H9 (cell line): ENCODE measurements at places on chromosomes 5 and 9.

- H3K27me3 ChIP-seq: no peaks in the 10 kb centered on the region
- H3K4me1 ChIP-seq: no peaks in the 10 kb centered on the region
- H3K27ac ChIP-seq: no peak overlapping the region
- no peak for DNase-seq
- peak overlapping the region; percentile 76 for H3K4me3 ChIP-seq
- H3K36me3 ChIP-seq: no peaks in the 10 kb centered on the region
Observed at GRCh38 chr9:12776513-12777055, 1.8 kb downstream of the LURAP1L start.

DNA sequence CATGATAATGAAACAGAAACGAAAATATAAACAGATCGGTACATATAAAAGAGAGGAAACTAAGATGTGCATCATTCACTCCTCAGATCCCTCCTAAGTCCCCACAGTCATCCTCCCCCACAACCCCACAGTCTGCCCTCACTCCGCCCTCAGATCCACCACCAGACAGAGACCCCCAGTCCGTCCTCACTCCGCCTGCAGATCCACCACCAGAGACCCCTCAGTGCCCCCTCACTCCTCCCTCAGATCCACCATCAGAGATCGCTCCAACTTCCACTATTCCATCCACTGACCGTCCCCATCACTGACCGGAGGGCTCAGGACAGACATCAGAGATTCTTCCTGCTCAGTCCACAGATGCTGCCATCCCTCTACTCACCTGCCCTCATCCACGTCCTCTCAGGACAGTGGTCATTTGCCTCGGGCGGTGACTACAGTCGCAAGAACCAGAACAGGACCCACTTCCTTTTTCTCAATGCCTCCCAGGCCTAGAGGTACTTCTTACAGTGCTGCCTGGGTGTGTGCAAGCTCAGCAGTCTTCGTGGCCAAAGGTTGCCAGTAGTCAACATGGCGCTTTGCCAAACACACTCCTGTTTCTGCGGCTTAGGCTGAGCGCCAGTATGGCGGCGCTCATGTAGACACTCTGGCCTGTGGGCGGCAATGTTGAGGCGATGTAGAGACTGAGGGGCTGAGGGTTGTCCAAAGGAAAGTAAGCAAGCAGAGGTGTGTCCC, 8.3 kb upstream of the SPATA31C1 start:
- no peak overlapping the region for H3K27ac ChIP-seq
- H3K4me1 ChIP-seq: no peaks in the 10 kb centered on the region
- H3K4me3 ChIP-seq: no peak overlapping the region; the same call in 1 of the 2 replicates
- no peaks in the 10 kb centered on the region for H3K36me3 ChIP-seq

DNA sequence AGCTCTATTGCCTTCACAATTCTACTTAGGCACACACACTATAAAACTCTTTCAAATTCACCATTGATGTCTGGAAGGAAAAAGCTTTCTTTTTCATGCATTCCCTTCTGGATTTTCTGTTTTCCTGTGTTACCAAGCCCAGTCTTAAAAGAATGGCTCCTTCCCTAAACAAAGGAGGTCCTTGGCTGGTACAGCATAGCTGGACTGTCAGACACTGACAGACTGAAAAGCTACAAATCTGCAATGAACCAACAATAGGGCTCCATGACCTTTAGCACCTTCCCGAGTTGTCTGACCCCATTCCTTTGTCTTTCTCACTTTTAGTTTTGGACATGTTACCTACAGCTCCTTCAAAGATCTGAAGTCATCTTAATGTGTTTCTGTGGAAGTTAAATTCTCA, 382.5 kb downstream of the TMEM161B start:
- H3K4me1 ChIP-seq: no peaks in the 10 kb centered on the region
- no peak overlapping the region for H3K4me3 ChIP-seq
- no peak overlapping the region for H3K27ac ChIP-seq

DNA sequence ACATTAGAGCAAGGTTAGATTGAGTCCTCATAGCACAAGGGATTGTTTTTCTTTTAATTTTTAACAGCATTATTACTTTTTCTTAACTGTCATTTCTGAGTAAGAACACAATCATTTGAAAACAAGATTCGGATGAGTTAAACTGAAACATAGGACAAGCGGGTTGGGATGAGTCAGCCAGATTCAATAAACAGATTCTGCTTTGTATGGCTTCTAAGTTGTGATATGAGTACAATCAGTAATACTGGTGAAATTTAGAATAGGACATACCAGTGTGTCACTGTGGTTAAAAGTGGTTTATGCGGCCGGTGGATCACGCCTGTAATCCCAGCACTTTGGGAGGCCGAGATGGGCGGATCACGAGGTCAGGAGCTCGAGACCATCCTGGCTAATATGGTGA, 364.3 kb upstream of the CDH10 start:
- no peak overlapping the region for H3K27ac ChIP-seq
- no peaks in the 10 kb centered on the region for H3K27me3 ChIP-seq
- H3K4me1 ChIP-seq: no peaks in the 10 kb centered on the region
- H3K4me3 ChIP-seq: no peak overlapping the region
- no peak for DNase-seq
- no peaks in the 10 kb centered on the region for H3K36me3 ChIP-seq
